Large intestine (tissue), 12 donors: ENCODE measurements at places on chromosomes 6 and 20. TPM values are rescaled to one million over a fixed set of nuclear protein-coding genes. Genes with fewer than 3 reads are reported as not detected.
A peak's percentile ranks its signal among the peaks of the same experiment; 100 is the strongest.

GRCh38 chr6:49030251-49031020 is 432.6 kb downstream of the MMUT start:
- no peak for DNase-seq
- no peaks in the 10 kb centered on the region for H3K27me3 ChIP-seq
- H3K36me3 ChIP-seq = no peaks in the 10 kb centered on the region
- H3K27ac ChIP-seq = no peak overlapping the region

DNA sequence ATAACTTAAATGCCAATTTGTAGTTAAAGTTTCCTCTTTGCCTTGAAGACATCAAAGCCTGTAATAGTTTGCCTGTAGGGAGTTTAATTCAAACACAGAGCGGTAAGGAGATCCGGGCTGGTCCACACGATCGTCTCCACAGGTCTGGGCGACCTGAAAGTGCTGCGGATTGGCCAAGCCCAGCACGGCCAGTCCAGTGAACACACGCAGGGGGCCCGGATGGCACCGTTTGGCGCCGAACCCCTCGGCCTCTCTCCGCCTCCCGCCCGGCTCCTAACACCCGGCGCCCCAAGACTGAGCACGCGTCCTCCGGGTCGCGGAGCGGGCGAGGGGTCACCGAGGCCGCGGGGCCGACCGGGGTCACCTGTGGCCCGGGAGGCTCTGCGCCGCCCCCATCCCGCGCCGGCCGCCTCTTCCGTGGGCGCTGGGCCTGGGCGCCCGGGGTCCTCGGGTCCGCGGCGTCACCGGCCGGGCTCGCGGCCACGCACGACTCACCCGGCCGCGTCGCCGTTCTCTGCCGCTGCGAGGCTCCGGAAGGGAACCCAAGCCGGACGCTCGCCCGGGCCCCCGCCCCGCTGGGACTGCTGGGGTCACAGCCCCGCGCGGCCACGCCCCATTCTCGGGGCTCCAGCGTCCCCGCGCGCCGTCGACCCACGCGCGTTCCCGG is 481 bp downstream of the SERPINB6 start:
- H3K4me3 ChIP-seq = peak overlapping the region; percentile 68
- H3K27me3 ChIP-seq = no peaks in the 10 kb centered on the region
- H3K27ac ChIP-seq = peak overlapping the region; percentile 91

GRCh38 chr20:10075606-10076005 is 40.8 kb downstream of the ANKEF1 start:
- H3K4me1 ChIP-seq = no peaks in the 10 kb centered on the region
- H3K27me3 ChIP-seq = no peaks in the 10 kb centered on the region
- DNase-seq = no peak
- H3K36me3 ChIP-seq = no peaks in the 10 kb centered on the region
- H3K27ac ChIP-seq = no peak overlapping the region

DNA sequence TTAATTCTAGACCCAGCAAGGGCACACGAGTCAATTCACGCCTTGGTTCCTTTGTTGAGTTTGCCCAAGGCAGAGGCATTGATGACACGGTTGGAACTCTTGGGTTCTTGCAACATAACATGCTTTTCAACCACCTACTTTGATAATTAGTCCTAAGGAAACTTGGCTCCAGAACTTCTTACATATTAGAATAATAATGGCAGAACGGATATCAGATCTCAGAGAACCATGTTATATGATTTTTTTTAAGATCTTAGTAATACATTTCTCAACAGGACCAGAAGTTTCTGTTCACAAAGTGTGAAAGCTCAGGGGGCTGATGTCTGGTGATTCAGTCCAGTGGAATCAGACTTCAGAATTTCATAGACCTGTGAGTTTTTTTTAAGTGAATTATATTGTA is 19.2 kb downstream of the SPTLC3 start:
- no peaks in the 10 kb centered on the region for H3K4me1 ChIP-seq
- H3K27me3 ChIP-seq = no peaks in the 10 kb centered on the region
- peaks cover 14% of the 10 kb centered on the region for H3K36me3 ChIP-seq
- H3K4me3 ChIP-seq = no peak overlapping the region
- no peak for DNase-seq
- H3K27ac ChIP-seq = no peak overlapping the region

- H3K4me1 ChIP-seq = no peaks in the 10 kb centered on the region
- H3K27ac ChIP-seq = no peak overlapping the region
- H3K36me3 ChIP-seq = no peaks in the 10 kb centered on the region
- DNase-seq = no peak
- H3K27me3 ChIP-seq = no peaks in the 10 kb centered on the region
Observed at GRCh38 chr6:87907521-87907920, 140.1 kb upstream of the SPACA1 start.

GRCh38 chr6:22250486-22250885 is 46.4 kb downstream of the PRL start:
- H3K27ac ChIP-seq = no peak overlapping the region
- no peaks in the 10 kb centered on the region for H3K27me3 ChIP-seq
- H3K4me1 ChIP-seq = no peaks in the 10 kb centered on the region
- no peak overlapping the region for H3K4me3 ChIP-seq

GRCh38 chr20:57055345-57055744 is 211.1 kb downstream of the BMP7 start:
- DNase-seq = no peak
- peaks cover 3% of the 10 kb centered on the region for H3K27me3 ChIP-seq

DNA sequence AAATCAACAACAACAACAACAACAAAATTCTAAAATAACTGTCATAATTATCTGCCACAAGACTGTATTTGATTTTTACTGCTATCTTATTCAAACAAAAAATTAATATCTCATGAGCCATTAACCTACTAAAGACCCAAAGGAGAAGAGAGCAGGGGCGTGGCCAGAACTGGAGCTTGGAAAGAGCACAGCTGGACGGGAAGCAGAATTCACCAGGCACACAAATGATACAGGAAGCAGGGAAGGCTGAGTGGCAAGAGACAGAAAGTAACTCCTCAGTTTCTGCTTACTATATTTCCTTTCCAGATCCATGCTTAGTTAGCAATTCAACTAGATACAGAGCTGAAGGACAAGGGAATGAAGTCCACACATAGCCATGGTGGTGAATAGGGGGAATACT is 54.4 kb downstream of the FKBP5 start:
- DNase-seq = peak; percentile 52
- no peak overlapping the region for H3K4me3 ChIP-seq
- H3K4me1 ChIP-seq = peaks cover 8% of the 10 kb centered on the region
- H3K27ac ChIP-seq = peak overlapping the region; percentile 41
- no peaks in the 10 kb centered on the region for H3K27me3 ChIP-seq
- peaks cover 2% of the 10 kb centered on the region for H3K36me3 ChIP-seq

- H3K4me1 ChIP-seq = no peaks in the 10 kb centered on the region
- H3K36me3 ChIP-seq = no peaks in the 10 kb centered on the region
- no peak overlapping the region for H3K4me3 ChIP-seq
- H3K27ac ChIP-seq = no peak overlapping the region
- DNase-seq = no peak
Observed at GRCh38 chr6:169083508-169083874, 170.2 kb downstream of the THBS2 start.

SLC44A4 gene
- polyA plus RNA-seq = 157 TPM

UBE2J1 gene
- 42.7 TPM for polyA plus RNA-seq

TFAP2D gene
- polyA plus RNA-seq = not detected

GRIK2 gene
- polyA plus RNA-seq = 3.3 TPM

CD164 gene
- polyA plus RNA-seq = 558 TPM

ZNF217 gene
- polyA plus RNA-seq = 23.8 TPM

HSPA12B gene
- 6.3 TPM for polyA plus RNA-seq
